DMS79 treated with DMSO at 0.1 percent for 48 hours (cell line): ENCODE measurements at places on chromosomes 1 and 21.

- DNase-seq: no peak
Measured at GRCh38 chr1:174131032-174131638, 28.2 kb upstream of the RABGAP1L start.

GRCh38 chr1:118291661-118292060 is 106.6 kb upstream of the SPAG17 start:
- no peak for DNase-seq

DNA sequence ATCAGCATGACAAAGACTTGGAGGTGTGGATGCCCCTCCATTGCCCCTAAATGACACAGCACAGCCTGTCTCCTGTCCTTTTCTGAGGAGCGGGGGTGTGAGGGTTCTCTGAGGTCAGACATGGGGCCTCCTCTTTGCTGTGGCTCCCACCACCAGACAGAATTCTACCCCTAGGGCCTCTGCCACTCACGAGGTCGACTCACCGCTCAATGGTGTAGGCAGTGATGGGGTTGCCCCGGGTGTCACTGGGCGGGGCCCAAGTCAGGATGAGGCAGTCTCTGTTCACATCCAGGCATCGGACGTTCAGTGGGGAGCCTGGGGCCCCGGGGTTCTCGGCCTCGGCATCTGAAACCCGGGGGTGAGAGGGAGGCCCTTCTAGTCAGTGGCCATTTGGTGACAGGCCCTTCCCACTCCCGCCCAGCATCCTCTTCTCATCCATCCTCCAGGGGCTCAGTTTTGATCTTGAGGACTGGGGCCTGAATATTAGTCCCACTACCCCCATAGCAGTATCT is 19.9 kb downstream of the MYOM3 start:
- no peak for DNase-seq

DNA sequence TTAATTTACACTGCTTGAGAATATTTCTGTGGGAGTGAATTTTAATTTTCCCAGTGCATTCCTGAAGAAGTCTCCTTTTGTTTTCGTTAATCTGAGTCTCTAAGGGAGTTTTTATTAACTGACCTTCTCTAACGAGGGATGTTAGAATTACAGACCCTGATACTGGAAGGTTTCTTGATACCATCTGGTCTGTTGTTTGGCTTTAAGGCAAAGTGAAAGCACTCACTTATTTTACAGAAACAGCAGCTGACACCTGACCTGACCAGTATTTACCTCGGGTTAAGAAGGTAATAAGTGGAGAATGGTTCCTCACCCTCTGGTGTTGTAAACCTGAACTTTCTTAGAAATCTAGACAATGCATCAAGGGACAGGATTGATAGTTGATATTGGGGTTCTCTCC is 12.4 kb downstream of the CDC14A start:
- no peak for DNase-seq

GRCh38 chr1:213296558-213296957 is 245.5 kb downstream of the RPS6KC1 start:
- no peak for DNase-seq

GRCh38 chr1:152654110-152654509 is 9.1 kb upstream of the LCE2D start:
- peak; percentile 36 for DNase-seq

DNA sequence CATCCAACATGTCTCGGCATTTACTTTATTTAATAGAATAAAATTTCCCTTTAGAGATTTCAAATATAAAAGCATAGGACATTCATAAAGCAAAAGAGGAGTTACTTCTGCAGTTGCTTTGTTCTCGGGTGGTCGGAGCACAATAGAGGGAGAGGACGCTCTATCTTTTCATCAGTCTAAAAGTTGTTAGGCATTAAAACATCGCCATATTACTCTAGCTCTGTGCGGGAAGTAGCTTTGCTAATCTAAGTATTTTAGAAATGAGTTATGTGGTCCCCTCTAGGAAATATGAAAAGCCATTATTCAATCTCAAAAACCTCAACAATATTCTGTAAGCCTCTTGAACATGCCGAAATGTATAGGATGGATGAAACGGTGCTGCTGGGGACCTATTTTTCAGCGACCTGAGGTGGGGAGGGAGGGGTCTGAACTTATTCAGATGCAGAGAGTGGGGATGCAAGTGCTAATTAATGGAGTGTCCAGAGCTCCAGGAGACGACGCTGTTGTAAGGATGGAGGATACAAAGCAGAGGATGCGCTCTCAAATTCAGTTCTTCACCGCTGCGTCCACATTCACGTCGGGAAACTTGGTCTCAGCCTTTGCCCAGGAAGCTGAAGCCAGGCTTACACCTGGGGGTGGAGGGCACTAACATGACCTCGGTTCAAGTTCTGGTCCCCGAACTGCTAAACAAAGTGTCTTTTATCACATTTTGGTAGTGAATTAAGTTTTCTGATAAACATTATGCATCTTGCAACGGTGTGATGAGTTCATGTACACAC is 6.3 kb downstream of the CDKN2C start:
- peak; percentile 90 for DNase-seq

- peak; percentile 70 for DNase-seq
Measured at GRCh38 chr1:27045973-27046558, 33.4 kb upstream of the TENT5B start.

- DNase-seq: no peak
Measured at GRCh38 chr1:6045110-6045502, 582 bp upstream of the KCNAB2 start.

GRCh38 chr1:231612393-231613089 is 14.0 kb upstream of the DISC1 start:
- DNase-seq: no peak

DNA sequence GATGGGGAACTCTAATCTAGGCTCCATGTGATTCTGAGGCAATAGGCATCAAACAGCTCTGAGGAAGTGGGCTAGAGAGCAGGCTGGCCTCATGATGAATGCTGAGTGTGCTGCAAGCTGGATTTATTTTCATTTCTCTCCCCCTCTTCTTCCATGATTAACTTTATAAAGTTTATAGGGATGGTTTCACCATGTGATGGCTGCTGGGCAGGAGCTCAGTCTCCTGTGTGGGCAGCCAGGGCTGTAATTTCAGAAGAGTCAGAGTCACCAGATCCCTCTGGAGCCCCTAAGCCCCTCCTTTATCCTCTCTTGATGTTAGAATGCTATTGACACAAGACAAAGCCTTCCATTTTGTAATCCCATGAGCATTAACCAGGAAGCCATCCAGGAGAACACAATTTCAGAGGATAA is 143.6 kb downstream of the CNIH3 start:
- no peak for DNase-seq

GRCh38 chr1:48948562-48948961 is 171.9 kb upstream of the BEND5 start:
- no peak for DNase-seq

DNA sequence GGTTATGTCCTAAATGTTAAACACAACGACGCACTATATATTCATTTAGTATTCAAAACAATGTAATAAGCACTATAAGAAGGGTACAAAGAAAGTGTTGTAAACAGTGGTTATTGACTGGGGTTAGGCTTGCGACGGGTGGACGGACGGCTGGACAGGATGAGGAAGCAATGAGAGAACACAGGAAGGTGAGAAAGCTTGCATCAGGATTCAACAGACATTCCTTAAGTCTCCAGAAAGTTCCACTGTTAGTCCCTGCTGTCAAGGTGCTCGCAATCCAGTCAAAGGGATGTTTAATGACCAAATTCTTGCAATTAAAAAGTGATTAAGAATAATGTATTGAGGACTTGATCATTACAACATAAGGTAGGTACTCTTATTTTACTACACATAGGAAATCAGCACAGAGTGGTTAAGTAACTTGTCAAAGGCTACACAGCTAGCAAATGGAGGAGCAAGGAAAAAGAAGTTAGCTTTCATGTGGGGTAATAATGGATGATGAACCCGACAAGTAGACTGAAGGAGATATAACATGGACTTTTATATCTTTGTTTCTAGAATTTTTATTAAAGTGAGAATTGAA is 994 bp upstream of the ACBD6 start:
- DNase-seq: no peak

- DNase-seq: no peak
Measured at GRCh38 chr1:171245458-171246064, 2.7 kb upstream of the FMO1 start.

DNA sequence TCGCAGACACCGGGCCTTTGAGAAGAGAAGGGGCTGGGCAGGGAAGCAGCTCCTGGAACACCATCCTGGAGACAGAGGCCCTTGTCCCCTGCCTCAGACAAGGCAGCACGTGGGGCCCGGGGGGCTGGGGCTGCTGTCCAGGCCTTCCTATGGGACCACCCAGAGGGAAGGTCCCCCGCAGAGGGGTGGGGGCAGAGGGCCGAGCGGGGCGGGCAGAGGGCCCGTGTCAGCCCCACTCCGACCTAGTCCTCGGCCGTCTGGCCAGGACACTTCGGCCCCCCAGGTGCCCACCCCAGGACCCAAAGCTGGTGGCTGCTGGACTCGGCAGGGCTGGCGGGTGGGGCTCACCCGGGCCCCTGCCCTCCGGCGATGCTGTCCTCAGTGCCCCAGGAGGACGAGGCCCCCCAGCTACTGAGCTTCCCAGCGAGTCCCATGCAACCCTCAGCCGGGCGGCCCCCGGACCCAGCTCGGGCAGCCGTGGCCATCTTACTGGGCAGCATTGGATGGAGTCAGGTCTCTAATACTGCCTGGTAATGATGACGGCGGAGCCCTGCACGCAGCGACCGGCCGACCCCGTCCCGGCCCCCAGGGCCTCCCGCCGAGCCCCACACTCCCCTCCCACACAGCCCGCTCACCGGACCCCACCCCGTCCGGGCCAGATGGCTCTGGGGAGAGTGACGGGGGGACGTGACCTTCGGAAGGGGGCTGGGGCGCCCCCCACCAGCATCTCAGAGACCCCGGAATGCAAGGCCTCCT is 6.9 kb upstream of the TTLL10 start:
- DNase-seq: no peak

GRCh38 chr1:71881611-71882010 is 400.7 kb downstream of the NEGR1 start:
- peak; percentile 19 for DNase-seq

- no peak for DNase-seq
Measured at GRCh38 chr1:81678779-81679178, 122.0 kb upstream of the ADGRL2 start.

GRCh38 chr1:79760531-79760930 is 754.0 kb upstream of the ADGRL4 start:
- DNase-seq: no peak

GRCh38 chr21:45641480-45642035 is 2.0 kb upstream of the PCBP3 start:
- no peak for DNase-seq

DNA sequence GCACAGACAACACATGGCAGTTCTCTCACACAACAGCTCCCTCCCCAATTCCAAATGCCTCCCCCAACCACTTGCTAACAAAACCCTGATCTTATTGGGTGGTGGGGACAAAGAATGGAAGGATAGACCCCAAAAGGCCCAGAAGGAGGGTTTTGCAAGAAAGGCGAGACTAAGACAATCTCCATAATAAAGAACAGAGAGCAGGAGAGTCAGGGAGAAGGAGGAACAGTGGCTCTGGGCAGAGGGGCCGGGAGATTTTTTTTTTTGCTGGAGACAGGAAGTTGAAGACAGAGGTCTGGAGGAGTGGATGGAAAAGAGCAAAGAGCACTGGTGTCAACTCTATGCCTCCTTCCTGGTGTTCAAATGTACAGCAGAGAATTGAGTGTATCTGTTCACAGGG is 6.5 kb upstream of the C1QA start:
- no peak for DNase-seq

DNA sequence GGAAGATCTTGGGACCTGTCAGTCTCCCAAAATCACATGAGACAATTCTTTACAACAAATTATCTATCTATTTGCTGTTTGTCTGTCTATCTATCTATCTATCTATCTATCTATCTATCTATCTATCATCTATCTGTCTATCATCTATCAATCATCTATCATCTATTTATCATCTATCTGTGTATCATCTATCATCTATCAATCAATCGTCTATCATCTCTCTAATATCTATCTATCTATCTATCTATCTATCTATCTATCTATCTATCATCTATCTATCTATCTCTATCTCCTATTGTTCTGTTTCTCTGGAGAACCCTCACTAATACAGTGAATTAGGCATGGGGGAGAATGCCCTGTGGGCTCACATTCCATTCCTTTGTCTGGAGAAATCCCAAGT is 73.3 kb upstream of the HMGB4 start:
- no peak for DNase-seq

GRCh38 chr1:230278376-230278775 is 147.8 kb downstream of the PGBD5 start:
- DNase-seq: no peak

DNA sequence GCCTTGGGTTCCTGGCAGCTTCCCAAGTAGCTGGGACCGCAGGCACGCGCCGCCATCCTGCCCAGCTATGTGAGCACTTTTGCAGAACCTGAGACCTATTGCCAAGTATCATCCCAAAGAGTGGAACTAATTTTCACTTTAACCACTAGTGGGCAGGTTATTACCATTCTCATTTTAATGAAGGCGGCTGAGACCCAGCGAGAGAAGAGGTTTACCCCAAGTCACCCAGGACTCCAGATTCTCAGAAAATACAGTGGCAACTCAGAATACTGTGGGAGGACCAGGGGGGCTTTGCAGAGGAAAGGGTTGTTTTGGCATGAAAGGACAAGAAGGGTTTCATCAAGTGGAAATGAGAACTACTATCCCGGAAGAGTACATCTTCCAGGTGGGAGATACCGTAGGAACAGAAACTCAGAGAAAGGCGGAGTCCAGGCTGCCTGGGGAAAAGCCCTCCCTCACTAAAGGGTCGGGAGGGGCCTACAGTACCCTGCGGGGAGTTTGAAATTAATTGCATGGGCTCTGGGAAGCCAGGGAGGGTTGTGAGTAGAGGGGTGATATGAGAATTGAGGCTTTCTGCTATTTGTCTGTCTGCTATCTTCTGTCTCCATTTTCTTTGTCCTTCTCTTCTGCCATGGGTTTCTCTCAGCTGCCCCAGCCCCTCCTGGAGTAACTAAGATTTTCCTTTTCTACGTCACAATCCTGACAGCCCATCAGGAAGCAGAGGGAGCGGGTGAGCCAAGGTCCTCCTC is 7.2 kb upstream of the SEMA4A start:
- peak; percentile 93 for DNase-seq

GRCh38 chr21:39347537-39347936 is 1.4 kb downstream of the HMGN1 start:
- DNase-seq: no peak

GRCh38 chr1:105087506-105087905 is 1337.8 kb downstream of the AMY1C start:
- DNase-seq: no peak

DNA sequence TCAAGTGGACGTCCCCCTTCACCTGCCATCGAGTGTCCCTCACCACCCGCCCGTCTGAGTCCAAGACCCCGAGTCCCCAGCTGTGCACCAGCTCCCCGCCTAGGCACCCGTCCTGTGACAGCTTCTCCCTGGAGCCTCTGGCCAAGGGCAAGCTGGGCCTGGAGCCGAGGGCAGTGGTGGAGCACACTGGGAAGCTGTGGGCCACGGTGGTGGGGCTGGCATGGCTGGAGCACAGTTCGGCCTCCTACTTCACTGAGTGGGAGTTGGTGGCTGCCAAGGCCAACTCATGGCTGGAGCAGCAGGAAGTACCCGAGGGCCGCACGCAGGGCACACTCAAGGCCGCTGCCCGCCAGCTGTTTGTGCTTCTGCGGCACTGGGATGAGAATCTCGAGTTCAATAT is 63.2 kb downstream of the VWA5B1 start:
- DNase-seq: no peak

GRCh38 chr1:28971980-28972771 is 57.8 kb downstream of the EPB41 start:
- DNase-seq: no peak
